ENCODE measurements at places on chromosomes 6 and 20.
A peak's percentile ranks its signal among the peaks of the same experiment; 100 is the strongest.

DNA sequence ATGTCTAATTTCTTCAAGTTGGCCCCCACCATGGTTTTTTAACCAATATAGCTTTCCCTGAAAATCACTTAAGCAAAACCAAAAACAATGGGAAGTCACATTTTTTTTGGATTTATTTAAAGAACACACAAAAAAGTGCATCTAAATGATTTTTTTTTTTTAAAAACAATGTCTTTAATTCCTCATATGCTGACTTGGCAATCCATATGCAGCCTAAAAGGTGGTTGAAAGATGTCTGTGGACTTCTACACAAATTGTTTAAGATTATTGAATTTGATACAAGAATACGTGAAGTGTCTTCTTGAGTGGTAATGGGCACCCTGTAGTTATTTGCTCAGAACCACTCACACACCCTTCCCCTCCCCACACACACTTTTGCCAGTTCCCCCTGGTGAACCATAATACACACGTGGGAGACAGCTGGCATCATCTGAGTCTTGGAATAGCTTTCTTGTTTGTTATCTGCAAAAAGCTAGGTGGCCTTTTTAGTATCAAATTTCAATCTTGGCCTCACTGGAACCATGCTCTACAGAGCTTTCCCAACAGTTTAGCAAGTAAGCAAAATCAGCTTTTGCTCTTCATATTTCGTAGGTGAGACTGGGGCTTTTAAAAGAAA is 60.9 kb upstream of the TULP1 start:
- DNase-seq, result no peak

DNA sequence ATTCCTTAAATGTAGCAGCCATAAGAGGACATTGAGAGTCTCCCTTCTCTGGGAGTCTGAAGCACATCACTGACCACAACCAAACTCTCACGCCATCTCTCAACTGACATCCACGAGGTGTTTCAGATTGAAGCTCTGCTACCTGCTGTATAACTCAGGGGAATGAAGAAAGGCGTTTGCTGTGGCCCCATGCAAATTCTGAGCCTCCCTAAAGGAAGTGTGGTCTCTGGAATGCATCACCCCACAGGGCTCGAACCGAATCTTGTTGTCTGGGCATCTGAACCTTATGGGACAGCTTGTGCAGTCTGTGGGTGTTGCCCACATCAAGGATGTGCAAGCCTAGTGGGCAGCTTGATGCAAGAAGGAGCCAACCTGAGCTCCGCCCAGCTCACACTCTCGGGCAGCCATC is 10.9 kb downstream of the PMEPA1 start:
- DNase-seq, result no peak

- no peak for DNase-seq
Measured at GRCh38 chr6:4378319-4378996, 243.1 kb upstream of the ECI2 start.

- no peak for DNase-seq
Measured at GRCh38 chr6:100924534-100925227, 43.6 kb upstream of the ASCC3 start.

- DNase-seq, result no peak
Measured at GRCh38 chr20:33490934-33491656, 1.2 kb downstream of the CBFA2T2 start.

DNA sequence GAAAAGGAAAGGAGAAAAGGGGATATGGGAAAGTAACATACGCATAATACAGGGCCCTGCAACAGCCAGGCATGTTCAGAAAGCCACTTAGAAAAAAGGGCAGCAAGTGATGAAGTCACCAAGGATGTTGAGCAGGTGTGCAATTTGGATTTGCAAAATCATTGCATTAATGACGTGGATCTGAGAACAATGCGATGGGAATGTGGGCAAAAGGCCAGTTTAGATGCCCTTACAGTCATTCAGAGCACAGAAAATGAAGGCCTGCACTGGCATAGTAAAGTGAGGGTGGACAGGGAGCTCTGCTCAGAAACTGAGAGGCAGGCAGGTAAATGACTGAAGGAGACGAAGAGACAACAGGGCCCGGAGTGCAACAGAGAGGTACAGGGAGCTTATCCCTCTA is 123.7 kb upstream of the NHSL1 start:
- no peak for DNase-seq

DNA sequence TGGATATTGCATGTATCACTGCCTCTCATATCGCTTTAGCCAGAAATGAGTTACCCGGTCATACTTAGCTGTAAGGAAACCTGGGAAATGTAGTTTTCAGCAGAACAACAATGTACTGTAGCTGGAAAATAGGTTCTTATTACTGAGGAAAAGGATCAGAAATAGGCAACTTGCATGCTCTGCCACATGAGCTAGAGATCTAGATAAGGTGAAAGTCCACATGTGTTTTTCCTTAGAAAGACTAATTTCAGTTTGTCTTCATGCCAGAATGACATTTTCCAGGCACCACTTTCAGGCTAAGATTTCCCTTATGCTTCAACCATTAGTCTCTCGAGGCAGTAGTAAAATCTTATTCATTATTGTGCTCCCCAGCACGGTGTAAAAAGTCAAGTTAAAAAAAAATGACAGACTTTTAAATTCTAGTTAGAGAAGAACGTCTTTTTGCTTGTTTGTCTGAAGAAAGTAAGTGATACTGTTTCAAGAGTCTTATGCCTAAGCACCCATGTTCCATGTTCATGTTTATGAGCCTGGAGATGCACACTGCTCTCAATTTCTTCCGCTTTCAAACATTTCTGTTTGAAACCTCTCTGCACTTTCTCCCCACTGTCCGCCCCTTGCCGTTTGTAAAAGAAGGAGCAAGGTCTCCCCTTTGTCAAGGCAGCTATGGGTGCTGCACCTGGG is 67.6 kb downstream of the ZNF831 start:
- no peak for DNase-seq

- DNase-seq, result no peak
Measured at GRCh38 chr20:22977047-22977785, 57.9 kb upstream of the SSTR4 start.

GRCh38 chr20:2509794-2510193 is 1.1 kb upstream of the ZNF343 start:
- DNase-seq, result no peak

DNA sequence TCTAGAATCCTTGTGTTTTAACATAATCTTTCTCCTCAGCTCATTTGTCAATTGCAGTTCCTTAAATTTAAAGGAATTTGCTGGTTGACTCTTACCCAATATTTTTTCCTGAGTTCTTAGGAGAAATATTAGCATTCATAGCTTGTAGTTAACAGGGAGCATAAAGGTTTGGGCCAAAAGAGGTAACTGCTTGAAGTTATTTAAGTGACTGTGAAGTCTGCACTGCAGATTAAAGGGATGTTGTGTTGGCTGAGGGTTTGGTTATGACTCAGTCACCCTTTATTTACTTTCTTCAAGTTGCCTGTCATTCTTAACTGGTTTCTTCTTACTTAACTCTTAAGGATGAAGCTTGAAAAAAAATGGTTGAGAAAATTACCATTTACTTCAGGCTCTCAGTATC is 220.3 kb upstream of the LAMP5 start:
- no peak for DNase-seq

- DNase-seq, result peak; percentile 72
Measured at GRCh38 chr20:63957004-63957689, 931 bp upstream of the UCKL1 start.

- no peak for DNase-seq
Measured at GRCh38 chr6:37150314-37150713, 19.6 kb upstream of the PIM1 start.

DNA sequence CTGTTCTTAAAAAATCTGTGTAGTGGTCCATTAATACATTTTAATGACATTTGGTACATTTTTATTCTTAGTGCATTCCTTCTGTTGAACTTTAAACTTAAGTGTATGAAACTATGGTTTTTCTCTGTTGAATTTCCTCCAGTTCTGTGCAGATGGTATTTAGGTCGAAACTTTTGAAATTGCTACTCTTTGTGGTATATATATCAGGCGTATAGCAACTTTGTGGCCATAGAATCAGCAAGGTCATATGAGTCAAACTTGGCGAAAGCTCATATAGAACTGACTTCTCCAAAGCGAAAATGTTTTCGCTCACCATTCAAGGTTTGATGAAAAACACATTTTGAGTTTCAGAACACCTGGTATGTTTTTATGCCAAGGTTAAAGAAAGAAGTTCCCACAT is 93.7 kb downstream of the MAP3K4 start:
- no peak for DNase-seq

GRCh38 chr20:461254-462198 is 807 bp downstream of the TBC1D20 start:
- DNase-seq, result peak; percentile 63

GRCh38 chr20:7692478-7692877 is 247.8 kb downstream of the HAO1 start:
- DNase-seq, result no peak

DNA sequence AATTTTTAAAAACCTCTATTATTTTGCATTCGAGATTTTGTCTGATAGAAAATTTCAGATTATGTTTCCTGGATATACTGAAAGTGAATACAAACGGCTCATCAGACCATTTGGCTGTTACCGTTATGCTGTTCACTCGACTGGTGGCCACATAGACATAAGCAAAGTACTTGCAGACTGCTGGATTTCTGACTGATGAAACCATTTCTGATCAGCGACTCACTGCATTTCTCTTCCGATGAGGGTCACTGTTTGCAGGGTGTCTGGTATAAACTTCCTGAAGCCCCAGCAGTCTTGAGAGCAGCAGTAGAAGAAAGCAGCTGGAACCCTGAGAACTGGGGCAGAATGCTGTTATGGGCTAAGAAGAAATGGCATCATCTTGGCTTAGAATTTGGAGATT is 17.7 kb downstream of the SNX9 start:
- DNase-seq, result no peak

GRCh38 chr6:150320442-150320841 is 48.4 kb upstream of the IYD start:
- DNase-seq, result no peak

- DNase-seq, result no peak
Measured at GRCh38 chr20:17614812-17615644, 45.2 kb downstream of the DSTN start.

GRCh38 chr6:116405652-116406356 is 35.1 kb downstream of the DSE start:
- no peak for DNase-seq

- DNase-seq, result no peak
Measured at GRCh38 chr6:137821491-137821890, 45.6 kb upstream of the TNFAIP3 start.

- no peak for DNase-seq
Measured at GRCh38 chr6:161951126-161951525, 677.3 kb upstream of the AGPAT4 start.

GRCh38 chr6:157911278-157911677 is 70.4 kb upstream of the SYNJ2 start:
- DNase-seq, result no peak

GRCh38 chr6:89655122-89655521 is 16.6 kb upstream of the LYRM2 start:
- no peak for DNase-seq

- no peak for DNase-seq
Measured at GRCh38 chr20:38357653-38358207, 11.4 kb downstream of the LBP start.

DNA sequence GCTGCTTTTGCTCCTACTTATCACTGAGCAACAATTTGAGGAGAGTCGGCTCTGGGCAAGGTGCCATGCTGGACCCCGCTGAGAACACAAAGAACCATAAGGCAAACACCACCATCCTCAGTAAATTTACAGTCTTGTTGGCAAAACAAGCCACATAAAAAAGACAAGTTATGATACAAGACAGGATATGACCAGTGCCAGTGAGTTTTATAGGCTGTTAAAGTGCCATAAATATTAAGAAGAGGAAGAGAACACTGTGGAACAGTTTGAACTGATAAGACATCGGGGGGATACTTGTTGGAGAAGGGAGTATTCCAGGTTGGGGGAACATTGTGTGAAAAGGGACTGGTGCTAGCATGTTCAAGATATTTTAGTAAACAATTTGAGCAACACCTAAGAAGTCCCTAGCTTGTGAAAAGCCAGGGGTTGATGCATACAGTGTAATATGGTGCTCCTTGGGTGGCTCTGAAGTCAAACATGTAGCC is 25.3 kb upstream of the RIPOR2 start:
- DNase-seq, result no peak

GRCh38 chr20:42181064-42181463 is 562.9 kb upstream of the CHD6 start:
- DNase-seq, result no peak

- DNase-seq, result no peak
Measured at GRCh38 chr20:39356908-39357307, 394.8 kb downstream of the DHX35 start.

DNA sequence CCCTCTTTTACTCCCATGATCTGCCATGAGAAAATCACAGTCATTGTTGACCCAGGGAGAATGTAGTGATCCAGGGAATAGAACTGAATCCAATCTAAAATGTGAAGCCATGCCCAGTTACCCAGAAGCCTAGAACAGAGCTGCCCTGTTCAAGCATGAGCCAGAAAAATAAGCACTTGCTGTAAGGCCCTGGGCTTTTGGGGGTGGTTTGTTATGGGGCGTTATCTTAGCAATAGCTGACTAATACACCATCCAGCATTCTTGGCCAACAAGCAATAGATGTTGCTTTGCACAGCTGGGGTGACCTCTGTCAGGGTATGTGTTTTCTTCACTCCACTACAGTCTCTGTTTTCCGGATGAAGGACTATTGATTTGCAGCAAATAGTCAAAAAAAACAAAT is 120.4 kb downstream of the ZFP64 start:
- DNase-seq, result no peak

GRCh38 chr20:64167676-64168075 is 3.4 kb downstream of the MYT1 start:
- no peak for DNase-seq

GRCh38 chr6:159931846-159932245 is 37.0 kb upstream of the IGF2R start:
- no peak for DNase-seq

- DNase-seq, result no peak
Measured at GRCh38 chr6:131062241-131063027, 611 bp downstream of the EPB41L2 start.

- DNase-seq, result no peak
Measured at GRCh38 chr6:90098627-90099026, 198.0 kb downstream of the BACH2 start.

GRCh38 chr6:30264743-30265142 is 51.5 kb upstream of the TRIM26 start:
- no peak for DNase-seq

DNA sequence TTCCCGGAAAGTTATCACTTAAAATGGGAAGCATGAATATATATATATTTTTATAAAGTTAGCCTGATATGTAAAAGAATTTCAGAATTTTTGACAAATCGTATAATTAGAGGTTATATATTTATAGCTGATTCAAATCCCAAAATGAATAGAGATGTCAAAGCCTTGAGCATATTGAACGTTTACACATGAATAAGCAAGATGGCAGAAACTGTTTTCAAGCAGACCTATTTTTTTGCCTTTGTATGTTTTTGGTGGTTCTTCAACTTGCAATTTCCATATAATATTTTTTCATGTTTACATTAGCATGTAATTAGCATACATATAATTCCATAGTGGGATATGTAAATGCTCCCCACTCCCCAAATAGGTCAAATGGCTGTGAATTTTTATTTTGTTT is 189.9 kb downstream of the PRL start:
- DNase-seq, result no peak

GRCh38 chr20:4720977-4721349 is 746 bp upstream of the PRND start:
- DNase-seq, result no peak

GRCh38 chr20:21840991-21841390 is 135.5 kb downstream of the PAX1 start:
- no peak for DNase-seq

GRCh38 chr20:9359561-9360308 is 154.7 kb upstream of the LAMP5 start:
- no peak for DNase-seq

GRCh38 chr20:38143238-38143645 is 21.8 kb downstream of the TGM2 start:
- DNase-seq, result no peak

GRCh38 chr6:169406034-169406433 is 152.4 kb upstream of the THBS2 start:
- DNase-seq, result no peak

Data from CD4-positive, alpha-beta T cell treated with Interleukin-2 at 100 ng/mL for 4 hours (primary cell).